ENCODE measurements at places on chromosomes 7 and 10. TPM values are rescaled to one million over a fixed set of nuclear protein-coding genes. Genes with fewer than 3 reads are reported as not detected.

SLC39A12 gene
- total RNA-seq: not detected

DGKB gene
- not detected for total RNA-seq

C10orf105 gene
- not detected for total RNA-seq

IFIT1B gene
- not detected for total RNA-seq

VWA2 gene
- total RNA-seq: not detected

CYCS gene
- 41.1 TPM for total RNA-seq

ZCWPW1 gene
- 0.94 TPM for total RNA-seq

HILPDA gene
- 10.7 TPM for total RNA-seq

CDK14 gene
- total RNA-seq: 4.3 TPM

ANKRD30A gene
- total RNA-seq: not detected

LIPJ gene
- total RNA-seq: under 0.01 TPM

KCNIP2 gene
- 0.31 TPM for total RNA-seq

ASAH2 gene
- total RNA-seq: 0.31 TPM

Data from bladder microvascular endothelial cell (primary cell).